ENCODE measurements at places on chromosomes 6 and 20.
A peak's percentile ranks its signal among the peaks of the same experiment; 100 is the strongest.

DNA sequence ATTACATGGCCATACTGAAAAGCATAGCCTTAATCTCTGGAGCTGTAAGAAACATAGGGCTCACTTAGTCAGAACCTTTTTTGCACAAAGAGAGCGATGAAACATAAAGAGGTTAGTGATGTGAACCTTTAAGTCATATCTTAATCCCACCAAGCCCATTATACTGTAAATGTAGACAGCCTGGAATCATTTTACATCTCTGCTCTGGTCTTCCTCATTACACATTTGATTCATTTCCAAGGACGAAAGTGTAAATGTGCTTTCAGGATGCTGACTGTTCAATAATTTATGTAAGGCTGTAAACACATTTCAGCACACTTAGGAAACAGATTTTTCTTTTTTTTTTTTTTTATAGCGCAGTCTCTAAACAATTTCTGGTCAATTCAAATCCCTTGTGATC, 131.3 kb upstream of the B3GAT2 start:
- DNase-seq = no peak

- DNase-seq = peak; percentile 52
These were observed 43.3 kb downstream of the SLC2A10 start for GRCh38 chr20:46752728-46753127.

DNA sequence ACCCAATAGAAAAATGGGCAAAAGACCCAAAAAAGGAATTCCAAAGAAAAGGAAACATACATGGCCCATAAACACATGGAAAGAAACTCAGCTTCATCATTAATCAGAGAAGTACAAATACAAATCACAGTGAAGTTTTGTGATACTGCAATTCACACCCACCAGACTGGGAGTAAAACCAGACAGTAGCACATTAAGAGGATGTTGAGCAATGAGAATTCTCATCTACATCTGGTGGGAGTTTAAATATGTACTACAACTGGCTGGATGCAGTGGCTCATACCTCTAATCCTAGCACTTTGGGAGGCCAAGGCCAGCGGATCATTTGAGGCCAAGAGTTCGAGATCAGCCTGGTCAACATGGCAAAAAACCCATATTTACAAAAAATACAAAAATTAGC, 125.7 kb upstream of the PHACTR1 start:
- DNase-seq = no peak

DNA sequence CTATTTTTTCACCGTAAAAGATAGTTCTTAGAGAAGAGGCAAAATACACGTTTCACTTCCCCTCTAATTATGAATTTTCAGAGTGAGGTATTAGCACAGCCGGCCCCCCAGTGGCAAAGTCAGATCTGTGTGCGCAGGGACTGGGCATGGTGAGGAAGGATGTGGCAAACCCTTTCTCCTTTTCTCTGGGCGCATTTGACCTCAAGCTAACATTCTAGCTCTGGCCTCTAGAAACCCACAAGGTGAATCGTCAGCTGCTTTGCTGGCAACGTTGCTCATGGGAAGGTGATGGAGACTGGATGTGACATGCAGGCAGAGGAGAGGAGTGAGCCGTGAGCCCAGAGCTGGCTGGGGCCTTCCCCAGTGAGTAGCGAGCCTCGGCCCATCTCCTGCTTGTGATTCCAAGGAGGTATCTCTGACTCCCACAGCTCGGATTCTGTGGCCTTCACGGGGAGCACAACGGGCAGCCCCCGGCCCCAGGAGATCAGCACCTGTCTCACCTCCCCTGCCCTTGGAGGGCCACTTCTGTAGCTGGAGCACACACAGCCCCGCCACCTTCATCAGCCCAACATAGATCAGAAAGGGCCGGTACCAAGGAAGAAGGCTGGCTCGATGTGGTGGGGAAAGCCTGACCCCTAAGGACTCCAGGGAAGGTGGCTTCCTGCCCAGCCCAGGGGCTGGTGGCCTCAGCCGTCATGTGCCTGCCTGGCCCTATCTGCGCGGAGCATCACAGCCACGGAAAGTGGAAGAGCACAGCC, 152.8 kb downstream of the TAF4 start:
- no peak for DNase-seq

DNA sequence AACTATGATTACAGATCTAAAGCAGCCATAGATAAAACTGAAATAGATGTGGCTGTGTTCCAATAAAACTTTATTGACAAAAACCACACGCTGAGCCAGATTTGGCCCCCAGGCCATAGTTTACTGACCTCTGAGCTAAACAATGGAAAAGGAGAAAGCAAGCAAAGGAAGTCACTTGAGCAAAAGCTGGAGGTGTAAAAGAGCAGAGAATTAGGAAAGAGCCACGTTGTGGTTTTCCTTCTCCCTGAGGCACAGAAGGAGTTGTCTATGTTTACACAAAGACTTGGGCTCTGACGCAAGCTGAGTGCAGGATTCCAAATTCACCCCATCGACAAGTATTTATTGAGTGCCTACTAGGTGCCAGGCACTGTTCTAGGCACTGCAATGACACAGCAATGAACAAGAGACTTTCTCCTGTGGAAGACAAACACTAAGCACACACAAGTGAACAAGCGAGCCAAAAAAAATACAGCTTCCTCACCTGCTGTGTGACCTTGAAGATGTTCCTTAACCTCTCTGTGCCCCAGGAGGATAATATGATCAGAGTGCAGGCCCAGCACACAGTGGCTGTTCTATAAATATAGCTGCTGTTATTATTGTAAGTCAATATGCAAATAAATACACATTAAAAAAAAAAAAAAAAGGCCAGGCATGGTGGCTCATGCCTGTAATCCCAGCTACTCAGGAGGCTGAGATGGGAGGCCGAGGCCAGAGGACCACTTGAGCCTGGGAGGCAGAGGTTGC, 75.4 kb upstream of the PTPN1 start:
- peak; percentile 46 for DNase-seq

GRCh38 chr20:45911486-45912343, at the start of gene PLTP:
Gene PLTP (minus strand): TSS chr20:45912155. CDS start chr20:45911452, 703 bp downstream.
- DNase-seq = no peak

DNA sequence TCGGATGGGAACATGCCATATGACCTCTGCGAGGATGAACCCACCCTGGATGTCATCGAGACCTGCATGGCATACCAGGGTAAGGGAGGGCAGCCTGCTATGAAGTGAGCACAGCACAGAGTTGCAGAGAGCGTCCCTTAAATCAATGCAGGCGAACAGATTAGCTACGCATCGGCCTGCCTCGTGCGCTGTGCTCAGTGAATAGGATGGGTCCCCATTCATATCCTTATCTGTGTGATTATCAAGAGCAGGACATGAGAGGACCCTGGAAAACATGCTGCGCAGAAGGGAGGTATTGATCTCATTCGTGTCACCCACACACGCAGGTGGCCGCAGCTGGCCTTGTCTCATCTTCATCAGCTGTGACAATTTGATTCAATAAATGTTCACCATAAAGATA, 25.6 kb upstream of the FAM83D start:
- no peak for DNase-seq

- DNase-seq = no peak
These were observed 32.4 kb downstream of the CPXM1 start for GRCh38 chr20:2767768-2768631.

DNA sequence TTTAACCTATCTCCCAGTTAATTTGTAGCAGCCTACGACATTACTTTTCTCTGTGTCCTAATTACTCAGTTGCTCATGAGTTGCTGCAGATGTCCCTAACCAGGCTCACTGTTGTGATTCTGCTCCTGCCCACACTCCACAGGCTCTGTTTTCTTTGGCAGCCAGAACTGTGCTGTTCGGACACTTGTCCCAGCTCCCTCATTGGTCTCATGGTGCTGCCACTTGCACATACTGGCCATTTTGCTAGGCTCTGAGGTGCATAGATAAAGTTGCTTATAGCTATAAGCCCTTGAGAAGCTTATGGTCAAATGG, 55.0 kb downstream of the NOX3 start:
- DNase-seq = no peak

DNA sequence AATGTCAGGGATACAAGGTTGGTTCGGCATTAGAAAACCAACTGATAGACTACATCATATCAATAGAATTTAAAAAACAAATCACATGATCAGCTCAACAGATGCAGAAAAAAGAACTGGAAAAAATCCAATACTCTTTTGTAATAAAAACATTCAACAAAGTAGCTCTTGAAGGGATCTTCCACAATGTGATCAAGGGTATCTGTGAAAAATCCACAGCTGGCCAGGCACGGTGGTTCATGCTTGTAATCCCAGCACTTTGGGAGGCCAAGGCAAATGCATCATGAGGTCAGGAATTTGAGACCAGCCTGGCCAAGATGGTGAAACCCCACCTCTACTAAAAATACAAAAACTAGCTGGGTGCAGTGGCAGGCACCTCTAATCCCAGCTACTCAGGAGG, 63.1 kb downstream of the ASCC3 start:
- DNase-seq = no peak
